ENCODE measurements at places on chromosomes 11 and 22.

GRCh38 chr11:107545101-107545514, 20.4 kb downstream of the ALKBH8 start:
- no peak for DNase-seq

GRCh38 chr11:10650630-10651029, 42.9 kb downstream of the IRAG1 start:
- no peak for DNase-seq

GRCh38 chr11:70618431-70619101, 220.2 kb downstream of the CTTN start:
- DNase-seq: no peak

DNA sequence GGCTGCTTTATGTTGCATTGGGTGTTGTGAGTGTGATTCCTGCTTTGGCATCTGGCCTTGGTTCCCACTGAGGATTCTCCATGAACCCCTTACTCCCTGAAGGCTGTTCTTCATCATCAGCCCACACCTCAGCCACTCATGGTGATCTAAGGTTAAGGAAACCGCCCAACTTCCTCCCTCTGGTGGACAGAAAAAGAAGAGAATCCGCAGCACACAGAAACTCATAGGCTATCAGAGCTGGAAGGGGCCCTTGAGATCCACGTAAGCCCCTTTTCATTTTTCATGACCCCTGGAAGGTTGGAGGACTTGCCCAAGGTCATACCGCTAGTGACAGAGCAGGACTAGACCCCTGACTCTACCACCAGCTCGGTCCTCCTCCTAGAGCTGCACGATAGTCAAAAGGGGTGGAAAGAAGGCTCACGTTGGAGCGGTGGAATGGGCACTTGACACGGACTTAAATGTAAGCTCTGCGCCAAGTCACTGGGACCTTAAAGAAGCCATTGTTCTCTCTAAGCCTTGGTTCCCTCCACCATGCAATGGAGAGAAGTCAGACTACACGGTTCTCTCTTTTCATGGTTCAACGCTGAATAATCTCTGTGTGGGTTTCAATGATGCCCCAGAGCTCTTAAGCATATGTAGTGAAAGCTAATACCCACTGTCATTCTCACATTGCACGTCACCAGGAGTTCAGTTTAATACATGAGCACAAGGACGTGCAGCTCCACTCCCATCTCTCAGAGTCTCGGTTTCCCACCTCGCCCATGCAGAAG, 83.6 kb upstream of the CRTAM start:
- DNase-seq: no peak

- DNase-seq: no peak
These were observed 2.4 kb downstream of the MAPK1 start for GRCh38 chr22:21865041-21865440.

- no peak for DNase-seq
These were observed 860 bp downstream of the TMEM184B start for GRCh38 chr22:38271927-38272372.

GRCh38 chr11:96242191-96242847, 100.7 kb downstream of the MAML2 start:
- no peak for DNase-seq

GRCh38 chr11:44568658-44569473, 3.4 kb downstream of the CD82 start:
- peak; percentile 83 for DNase-seq

All from tibial artery (tissue), 4 donors.